ENCODE measurements at places on chromosomes 3 and 15.

DNA sequence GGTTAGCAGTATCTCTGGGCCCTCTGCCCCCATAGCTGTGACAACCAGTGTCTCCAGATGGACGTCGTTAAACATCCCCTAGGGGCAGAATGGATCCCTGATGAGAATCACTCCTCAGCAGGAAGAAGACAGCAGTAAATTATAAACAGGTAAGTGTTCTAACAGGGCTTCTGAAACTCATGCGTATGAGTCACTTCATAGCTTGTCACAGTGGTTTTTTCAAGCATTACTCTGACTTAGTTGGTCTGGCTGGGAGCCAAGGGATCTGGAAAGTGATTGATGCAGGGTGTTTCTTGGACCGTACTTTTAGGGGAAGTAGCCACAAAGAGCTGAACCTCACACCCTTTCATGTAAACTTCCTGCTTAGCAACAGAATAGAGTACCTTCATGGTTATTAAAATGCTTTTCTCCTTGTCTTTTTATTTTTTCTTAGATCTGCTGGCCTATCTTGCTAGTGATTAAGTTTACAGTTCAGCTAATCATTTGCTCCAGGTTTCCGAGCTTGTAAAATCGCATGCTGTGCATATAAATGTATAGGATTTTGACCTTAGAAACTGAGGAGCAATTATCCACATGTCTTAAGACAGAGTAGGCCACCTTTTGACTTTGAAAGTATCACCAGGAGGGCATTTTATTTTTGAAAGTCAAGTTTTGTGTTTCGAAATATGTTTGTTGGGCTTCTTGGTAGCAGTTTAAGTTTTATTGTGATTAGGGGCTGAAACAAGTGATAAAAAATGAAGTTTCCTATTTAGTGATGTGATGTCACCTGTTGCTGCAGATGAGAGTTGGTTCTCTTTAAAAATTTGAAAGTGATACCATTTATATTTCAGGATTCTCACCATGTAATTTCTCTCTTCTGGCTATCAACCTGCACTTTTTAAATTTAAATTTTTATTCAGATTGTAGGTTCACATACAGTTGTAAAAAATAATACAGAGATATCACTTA is 333.9 kb downstream of the PTPRG start:
- no peak for DNase-seq

DNA sequence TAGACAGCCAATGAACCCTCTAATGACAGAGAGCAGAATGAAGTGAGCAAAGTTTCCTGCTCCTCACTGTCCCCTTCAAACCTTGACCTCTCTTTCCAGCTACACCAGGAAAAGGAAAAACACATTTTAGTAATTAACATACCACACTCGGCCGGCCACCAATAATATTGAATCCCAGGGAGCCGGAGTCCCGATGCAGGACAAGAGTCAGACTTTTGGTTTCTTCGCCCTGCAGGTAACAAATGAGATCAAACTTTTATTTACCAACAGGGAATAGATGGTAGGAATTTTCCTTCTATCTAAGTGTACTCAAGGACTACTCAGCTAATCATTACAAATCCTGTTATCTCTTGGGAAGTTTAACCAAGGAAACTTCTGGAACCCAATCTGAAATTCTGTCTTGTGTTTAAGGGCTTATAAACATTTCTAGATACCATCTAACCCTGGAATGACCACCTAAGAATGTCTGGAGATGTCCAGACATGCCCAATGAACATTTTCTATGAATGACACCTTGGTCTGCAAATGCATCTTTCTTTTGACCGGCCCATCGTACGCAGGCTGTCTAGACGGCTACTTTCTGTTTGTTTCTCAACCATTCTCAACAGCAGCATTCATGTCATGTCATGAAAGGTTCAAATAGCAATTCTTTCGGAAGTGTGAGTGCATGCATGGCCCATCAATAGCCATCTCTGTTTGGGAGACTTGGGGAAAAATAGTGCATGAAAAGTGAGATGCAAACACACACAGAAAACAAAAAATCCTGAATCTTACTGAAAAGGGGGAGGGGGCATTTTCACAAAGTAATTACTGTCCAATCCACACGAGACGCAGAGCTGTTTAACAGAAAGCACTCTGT is 16.1 kb downstream of the PDZRN3 start:
- DNase-seq: no peak

GRCh38 chr3:127682561-127682960 is 9.8 kb downstream of the ABTB1 start:
- DNase-seq: peak; percentile 58

DNA sequence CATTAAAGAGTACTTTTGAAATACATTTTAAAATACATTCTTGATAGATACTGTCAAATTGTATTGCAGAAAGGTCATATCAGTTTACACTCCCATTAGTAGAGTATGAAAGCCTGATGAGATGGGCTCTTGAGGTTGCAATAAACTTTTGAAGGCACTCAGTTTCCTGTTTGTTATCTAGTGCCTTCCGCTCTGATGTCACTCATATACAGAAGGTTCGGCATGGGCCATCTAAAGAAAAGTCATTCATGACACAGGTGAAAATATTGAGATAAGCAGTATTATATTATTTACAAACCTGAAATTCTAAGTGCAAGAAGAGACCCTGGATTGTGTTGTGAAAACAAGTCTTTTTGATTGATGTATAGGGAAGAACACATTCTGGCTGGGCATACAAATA is 36.5 kb upstream of the DENND4A start:
- no peak for DNase-seq

GRCh38 chr3:194313560-194314387 is 37.4 kb downstream of the CPN2 start:
- DNase-seq: peak; percentile 93

DNA sequence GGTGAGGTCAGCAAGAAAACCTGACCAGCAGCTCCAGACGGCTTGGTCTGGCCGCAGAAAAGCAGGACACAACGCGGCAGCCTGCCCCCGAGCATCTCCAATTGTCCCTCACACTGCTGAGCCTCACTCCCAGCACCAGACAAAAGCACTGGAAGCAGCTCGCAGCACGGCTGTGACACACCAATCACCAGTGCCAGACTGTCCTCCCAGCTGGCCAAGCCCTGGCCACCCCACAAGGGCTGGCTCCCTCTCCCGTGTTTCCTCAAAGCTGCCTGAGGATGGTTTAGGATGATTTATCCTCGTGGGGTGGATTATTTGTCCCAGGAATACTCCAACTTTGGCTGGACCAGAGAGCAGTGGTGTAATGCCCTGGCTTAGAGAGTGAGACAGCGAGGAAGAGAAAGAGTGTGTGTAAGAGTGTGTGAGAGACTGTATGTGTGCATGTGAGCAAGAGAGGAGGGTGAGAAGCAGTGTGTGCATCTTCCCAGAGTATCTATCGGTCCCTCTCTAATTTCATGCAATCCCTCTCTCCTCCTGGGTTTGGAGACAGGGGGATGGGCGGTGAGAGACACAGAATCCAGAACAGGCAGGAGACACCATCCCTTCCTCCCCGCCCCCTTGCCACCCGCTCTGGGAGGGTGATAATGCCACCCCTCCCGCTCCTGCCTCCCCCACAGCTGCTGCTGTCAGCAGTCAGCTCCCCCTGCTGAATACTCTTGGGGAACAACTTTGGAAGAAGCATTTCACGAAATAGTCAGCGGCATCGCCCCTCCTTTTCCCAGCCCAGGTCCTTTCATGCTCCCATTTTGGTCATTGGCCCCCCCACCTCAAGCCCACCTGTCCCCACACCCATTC is 34.2 kb downstream of the SEMA5B start:
- DNase-seq: peak; percentile 86

- DNase-seq: no peak
Observed at GRCh38 chr3:139935866-139936817, 1.2 kb downstream of the CLSTN2 start.

DNA sequence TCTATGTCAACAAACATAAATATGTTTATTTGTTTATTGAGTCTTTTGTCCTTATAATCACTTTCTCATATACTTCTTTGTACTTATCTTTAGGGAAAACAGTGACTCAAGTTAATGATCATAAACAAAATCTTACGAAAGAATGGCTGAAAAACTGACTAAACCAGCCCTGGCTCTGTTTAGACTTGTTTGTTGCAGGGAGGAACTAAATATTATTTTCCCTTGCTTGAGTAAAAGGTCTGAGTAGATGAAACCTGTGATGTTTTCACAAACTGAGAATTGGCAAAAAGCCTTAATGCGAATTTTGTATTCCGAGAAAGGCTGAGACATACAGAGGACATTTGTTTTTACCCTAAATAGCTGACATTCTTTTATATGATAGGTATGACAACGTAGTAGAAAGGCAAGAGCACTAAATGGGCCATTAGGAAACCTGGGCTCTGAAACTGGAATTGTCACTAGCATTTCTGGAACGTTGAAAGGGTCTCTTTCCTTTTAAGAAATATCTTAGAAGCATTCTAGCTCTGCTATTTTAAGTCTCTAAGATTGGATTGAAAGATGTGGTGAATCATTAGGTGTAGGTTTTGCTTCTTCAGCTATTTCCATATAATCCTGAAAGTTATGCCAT is 18.2 kb upstream of the CLDN16 start:
- DNase-seq: no peak

GRCh38 chr3:159322322-159322939 is 520.6 kb downstream of the MFSD1 start:
- no peak for DNase-seq

DNA sequence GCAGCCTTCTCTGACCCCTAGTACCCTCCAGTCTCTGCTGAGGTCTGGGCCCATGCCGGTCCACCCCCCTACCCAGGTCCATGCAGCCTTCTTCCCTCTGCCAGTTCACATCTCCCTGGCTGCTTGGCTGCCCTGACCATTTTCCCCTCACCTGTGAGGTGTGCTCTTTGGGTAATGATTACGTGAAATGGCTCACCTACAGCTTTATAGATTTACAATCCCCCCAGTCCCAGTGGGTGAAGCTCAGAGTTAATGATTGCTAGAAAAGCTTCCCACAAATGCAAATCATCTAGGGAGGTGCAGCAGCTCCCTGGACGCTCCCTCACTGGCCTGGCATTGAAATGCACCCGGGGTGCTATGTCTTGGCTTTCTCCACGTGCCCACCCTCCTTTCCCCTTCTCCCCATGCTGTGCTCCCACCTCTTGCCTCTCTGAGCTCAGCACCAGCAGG is 18.7 kb downstream of the PAQR5 start:
- no peak for DNase-seq

GRCh38 chr3:98733053-98733811 is 29.9 kb upstream of the ST3GAL6 start:
- peak; percentile 81 for DNase-seq

DNA sequence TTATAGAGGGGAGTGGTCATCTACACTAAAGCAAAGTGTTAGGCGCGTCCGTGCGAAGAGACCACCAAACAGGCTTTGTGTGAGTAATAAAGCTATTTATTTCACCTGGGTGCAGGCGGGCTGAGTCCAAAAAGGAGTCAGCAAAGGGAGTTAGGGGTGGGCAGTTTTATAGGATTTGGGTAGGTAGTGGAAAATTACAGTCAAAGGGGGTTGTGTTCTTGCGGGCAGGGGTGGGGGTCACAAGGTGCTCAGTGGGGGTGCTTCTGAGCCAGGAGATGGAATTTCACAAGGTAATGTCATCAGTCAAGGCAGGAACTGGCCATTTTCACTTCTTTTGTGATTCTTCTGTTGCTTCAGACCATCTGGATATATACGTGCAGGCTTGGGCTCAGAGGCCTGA is 47.1 kb downstream of the OIP5 start:
- DNase-seq: no peak

GRCh38 chr3:150161011-150161410 is 190.3 kb upstream of the PFN2 start:
- no peak for DNase-seq

DNA sequence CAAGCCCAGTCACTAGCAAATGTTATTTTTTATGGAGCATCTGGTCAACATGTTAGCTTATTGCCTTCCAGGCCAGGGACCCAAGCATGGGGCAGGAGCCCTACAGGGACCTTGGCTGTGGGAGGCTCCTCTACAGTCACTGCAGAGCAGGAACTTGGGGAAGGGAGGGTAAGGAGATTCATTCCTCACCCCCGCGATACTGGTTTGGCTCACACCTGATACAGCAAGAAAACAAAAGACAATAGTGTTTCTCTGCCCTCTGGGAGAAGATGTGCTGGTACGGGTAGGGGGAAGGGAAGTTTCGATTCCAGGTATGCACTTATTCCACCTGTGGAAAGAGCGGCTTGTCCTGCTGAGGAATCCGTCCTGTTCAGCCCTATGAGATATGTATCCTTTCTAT is 77.6 kb downstream of the SLC12A8 start:
- DNase-seq: no peak

- no peak for DNase-seq
Observed at GRCh38 chr15:74618841-74619596, 3.4 kb downstream of the CLK3 start.

DNA sequence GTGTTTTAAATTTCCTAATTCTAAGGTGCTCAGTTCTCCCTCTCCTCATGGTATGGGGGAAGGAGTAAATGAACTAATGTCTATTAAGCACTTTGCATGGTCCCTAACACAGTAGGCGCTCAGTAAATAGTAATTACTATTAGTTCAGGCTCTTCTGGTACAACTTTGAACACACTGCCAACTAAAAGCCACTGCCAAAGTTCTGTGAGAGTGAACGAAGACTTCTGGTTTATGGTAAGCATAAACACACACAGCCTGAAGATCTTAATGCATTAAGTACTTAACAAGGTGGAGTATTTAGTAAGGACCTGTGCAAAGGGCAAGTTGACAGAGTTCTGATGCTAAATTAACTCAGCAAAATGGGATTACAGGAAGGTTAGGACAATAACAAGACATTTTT is 24.7 kb downstream of the RARB start:
- DNase-seq: no peak

GRCh38 chr3:54957711-54958110 is 29.9 kb upstream of the LRTM1 start:
- no peak for DNase-seq

- no peak for DNase-seq
Observed at GRCh38 chr3:61595288-61595687, 33.9 kb downstream of the PTPRG start.

DNA sequence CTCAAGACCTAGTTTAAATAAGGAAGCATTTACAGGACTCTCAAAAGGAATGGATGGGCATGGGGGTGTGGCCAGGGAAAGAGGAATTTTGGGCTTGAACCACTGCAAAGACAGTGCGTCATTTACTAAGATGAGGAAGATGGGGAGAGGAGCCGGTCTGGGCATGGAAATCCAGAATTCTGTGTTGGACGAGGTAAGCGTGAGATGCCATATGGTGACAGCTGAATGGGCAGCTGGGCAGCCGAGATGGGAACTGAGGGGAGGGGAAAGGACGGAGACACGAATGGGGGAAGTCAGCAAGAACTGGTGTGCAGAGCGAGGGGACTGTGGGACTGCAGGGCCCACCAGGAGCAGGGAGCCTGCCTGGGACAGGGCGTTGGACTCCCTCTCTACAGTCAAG is 24.2 kb downstream of the TMEM44 start:
- DNase-seq: no peak

DNA sequence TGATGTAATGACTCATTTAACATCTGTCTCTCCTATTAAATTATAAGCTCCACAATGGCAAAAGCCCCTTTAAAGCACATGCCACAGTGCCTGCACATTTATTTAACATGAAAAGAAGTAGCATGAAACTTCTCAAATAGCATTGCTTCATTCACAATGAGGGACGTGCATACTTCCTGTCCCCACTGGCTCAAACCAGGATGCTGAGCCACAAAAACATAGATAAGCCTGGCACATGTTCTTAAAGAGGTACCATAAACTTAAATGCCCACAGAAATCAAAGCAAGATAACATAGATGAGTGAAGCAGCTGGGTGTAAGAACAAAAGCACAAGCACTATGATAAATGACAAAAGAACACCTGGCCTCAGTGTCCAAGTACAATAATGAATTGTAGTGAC is 3.8 kb downstream of the TP53BP1 start:
- no peak for DNase-seq
